ENCODE measurements at places on chromosomes 7 and 10. TPM values are rescaled to one million over a fixed set of nuclear protein-coding genes. Genes with fewer than 3 reads are reported as not detected.

GRCh38 chr10:84659497-84660439 is 331.4 kb downstream of the CCSER2 start:
- no peaks in the 10 kb centered on the region for H3K36me3 ChIP-seq
- H3K27me3 ChIP-seq = no peaks in the 10 kb centered on the region
- H3K27ac ChIP-seq = no peak overlapping the region
- DNase-seq = peak; percentile 6
- no peak overlapping the region for H3K4me3 ChIP-seq
- no peaks in the 10 kb centered on the region for H3K4me1 ChIP-seq

The RFC2 gene
- 24.5 TPM for total RNA-seq

GRCh38 chr10:88672041-88672440 is 7.8 kb downstream of the LIPF start:
- H3K36me3 ChIP-seq = no peaks in the 10 kb centered on the region
- no peak overlapping the region for H3K4me3 ChIP-seq
- no peaks in the 10 kb centered on the region for H3K27me3 ChIP-seq
- DNase-seq = no peak

DNA sequence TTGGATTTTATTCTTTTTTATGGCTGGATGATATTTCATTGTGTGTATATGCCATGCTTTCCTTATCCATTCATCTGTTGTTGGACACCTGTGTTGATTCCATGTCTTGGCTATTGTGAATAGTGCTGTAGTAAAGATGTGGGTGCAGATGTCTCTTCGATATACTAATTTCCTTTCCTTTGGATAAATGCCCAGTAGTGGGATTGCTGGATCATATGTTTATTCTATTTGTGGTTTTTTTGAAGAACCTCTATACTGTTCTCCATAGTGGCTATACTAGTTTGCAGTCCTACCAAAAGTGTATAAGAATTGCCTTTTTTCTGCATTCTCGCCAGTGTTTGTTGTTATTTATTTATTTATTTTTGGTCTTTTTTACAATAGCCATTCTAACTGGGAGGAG is 159.8 kb downstream of the WNT2 start:
- H3K4me1 ChIP-seq = no peaks in the 10 kb centered on the region
- H3K27me3 ChIP-seq = no peaks in the 10 kb centered on the region
- no peak for DNase-seq
- H3K27ac ChIP-seq = no peak overlapping the region
- no peaks in the 10 kb centered on the region for H3K36me3 ChIP-seq

The THNSL1 gene
- total RNA-seq = 3.9 TPM

The CRYGN gene
- total RNA-seq = not detected

The CALHM1 gene
- not detected for total RNA-seq

The CALML5 gene
- not detected for total RNA-seq

- H3K4me3 ChIP-seq = no peak overlapping the region
- H3K27ac ChIP-seq = no peak overlapping the region
- no peaks in the 10 kb centered on the region for H3K36me3 ChIP-seq
- no peak for DNase-seq
- no peaks in the 10 kb centered on the region for H3K4me1 ChIP-seq
- no peaks in the 10 kb centered on the region for H3K27me3 ChIP-seq
Observed at GRCh38 chr10:28949005-28950004, 272.0 kb downstream of the BAMBI start.

DNA sequence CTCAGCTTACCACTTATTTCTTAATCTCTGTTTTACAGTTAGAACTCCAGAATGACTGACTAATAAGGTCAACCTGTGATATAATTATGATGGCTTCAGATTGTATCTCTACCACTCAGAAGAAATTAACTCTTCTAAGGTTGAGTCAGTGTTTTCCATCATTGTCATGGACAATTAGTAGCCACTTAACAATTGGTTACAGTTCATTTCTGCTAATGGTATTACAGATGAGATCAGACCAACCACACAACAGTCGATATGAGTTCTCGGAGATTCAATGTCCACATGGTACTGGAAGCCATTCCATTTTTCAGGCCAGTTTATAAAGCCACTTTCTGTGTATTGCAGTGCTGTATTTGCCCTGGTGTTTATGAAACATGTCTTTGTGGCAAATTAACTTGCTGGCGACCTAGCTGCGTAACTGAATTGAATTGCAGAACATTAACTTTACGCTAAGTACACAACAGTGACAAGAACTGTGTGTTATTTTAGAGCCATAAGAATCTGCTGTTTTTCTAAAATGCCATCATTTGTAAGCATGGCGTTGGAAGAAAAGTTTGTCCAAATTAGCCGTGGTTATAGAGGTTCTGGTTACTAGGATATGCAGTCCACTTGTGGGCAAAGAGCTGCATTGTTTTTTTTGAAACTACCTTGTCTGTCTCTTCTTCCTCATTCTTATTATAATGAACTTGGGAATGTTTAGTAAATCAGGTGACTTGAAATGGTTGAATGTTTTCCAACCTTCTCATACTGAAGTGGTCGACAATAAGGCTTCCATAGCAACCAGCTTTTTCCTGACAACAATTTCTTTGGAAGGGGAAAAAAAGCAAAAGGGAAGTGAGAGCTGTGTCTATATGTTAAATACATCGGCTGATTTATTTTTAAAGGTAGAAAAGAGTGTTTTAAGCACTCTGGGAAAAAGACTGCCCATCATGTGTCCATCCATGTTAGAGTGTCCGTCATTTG is 76.4 kb downstream of the CELF2 start:
- H3K36me3 ChIP-seq = no peaks in the 10 kb centered on the region
- no peaks in the 10 kb centered on the region for H3K4me1 ChIP-seq
- no peak overlapping the region for H3K27ac ChIP-seq
- H3K27me3 ChIP-seq = no peaks in the 10 kb centered on the region
- no peak for DNase-seq

- H3K36me3 ChIP-seq = no peaks in the 10 kb centered on the region
- H3K4me1 ChIP-seq = no peaks in the 10 kb centered on the region
- no peak for DNase-seq
Observed at GRCh38 chr7:132002343-132002968, 446.0 kb upstream of the PODXL start.

DNA sequence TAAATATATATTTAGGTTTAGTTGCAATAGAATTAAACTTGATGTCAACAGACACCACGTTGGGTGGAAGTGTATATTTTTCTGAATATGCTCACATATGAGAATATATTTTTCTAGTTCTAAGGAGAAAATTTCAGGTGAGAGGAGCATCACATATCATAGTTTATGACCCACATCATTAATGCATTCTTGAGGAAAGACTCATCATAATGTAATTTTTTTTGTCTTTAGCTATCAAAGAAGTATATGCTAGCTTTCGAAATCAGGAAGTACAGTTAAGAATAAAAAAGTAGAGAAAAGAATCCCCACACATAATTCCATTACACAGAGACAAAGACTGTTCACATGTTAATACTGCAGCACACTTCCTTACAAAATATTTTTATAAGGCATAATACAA is 30.4 kb downstream of the A1CF start:
- H3K27ac ChIP-seq = no peak overlapping the region
- H3K4me1 ChIP-seq = no peaks in the 10 kb centered on the region
- no peak for DNase-seq
- H3K27me3 ChIP-seq = no peaks in the 10 kb centered on the region
- H3K36me3 ChIP-seq = no peaks in the 10 kb centered on the region

GRCh38 chr7:116446212-116446855 is 53.2 kb upstream of the CAV2 start:
- H3K27me3 ChIP-seq = no peaks in the 10 kb centered on the region
- DNase-seq = no peak
- peaks cover 11% of the 10 kb centered on the region for H3K4me1 ChIP-seq
- H3K4me3 ChIP-seq = no peak overlapping the region

- H3K36me3 ChIP-seq = no peaks in the 10 kb centered on the region
- no peaks in the 10 kb centered on the region for H3K4me1 ChIP-seq
- no peak overlapping the region for H3K27ac ChIP-seq
- no peak overlapping the region for H3K4me3 ChIP-seq
Observed at GRCh38 chr7:41912426-41912825, 209.5 kb upstream of the INHBA start.

DNA sequence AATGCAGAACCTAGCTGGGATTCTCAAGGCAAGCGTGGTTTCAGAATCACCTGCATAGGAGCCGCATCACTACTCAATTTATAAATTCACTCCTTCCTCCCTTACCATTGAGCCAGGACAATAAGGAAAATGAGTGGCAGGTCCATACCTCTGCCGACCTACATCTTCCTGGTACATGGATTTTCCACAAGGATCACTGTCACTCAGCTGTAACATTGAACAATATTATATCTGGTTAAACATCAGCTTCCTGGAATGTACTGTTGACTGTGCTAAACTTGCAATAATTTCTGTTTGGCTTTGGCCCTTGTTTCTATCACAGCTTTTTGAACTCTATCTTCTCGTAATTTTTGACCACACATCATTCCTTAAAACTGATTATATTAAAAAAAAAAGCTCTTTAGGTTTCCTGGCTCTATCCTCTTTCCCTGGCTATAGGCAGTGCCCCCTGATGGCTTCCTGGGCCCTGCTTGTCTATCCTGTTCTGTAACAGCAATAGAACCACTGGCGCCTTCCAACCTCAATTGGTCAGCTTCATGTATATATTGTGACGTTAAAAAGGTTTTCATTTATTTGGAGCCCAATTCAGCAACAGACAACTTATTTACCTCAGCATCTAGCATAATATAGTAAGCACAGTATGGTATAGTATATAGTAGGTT is 59.2 kb downstream of the RNLS start:
- no peak for DNase-seq
- H3K27me3 ChIP-seq = no peaks in the 10 kb centered on the region
- H3K27ac ChIP-seq = no peak overlapping the region
- no peaks in the 10 kb centered on the region for H3K4me1 ChIP-seq

The IKZF1 gene
- total RNA-seq = 19.0 TPM

The RSPH10B2 gene
- total RNA-seq = 1.6 TPM

DNA sequence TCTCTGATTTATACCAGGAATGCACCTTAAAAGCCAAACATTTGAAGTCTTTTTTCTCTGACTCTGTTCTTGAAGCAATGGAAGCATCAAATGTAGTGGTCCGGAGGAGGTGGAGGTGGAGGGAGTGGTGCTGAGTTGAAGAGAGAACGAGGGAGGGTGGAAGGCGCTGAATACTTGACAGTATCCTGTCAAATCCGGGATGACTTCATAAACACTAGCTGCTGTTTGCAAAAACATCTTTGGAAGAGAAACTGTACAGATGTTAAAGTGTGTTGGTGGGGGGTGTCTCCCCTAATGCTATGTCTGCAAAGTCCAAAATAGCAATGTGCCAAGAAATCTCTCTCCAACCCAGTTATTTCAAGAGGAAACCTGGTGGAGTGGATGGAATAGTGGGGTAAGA is 328.5 kb upstream of the AUTS2 start:
- no peak overlapping the region for H3K27ac ChIP-seq
- H3K36me3 ChIP-seq = no peaks in the 10 kb centered on the region
- H3K4me3 ChIP-seq = no peak overlapping the region
- DNase-seq = no peak
- no peaks in the 10 kb centered on the region for H3K4me1 ChIP-seq
- no peaks in the 10 kb centered on the region for H3K27me3 ChIP-seq

The OPN1SW gene
- total RNA-seq = not detected

The NEUROG3 gene
- not detected for total RNA-seq

DNA sequence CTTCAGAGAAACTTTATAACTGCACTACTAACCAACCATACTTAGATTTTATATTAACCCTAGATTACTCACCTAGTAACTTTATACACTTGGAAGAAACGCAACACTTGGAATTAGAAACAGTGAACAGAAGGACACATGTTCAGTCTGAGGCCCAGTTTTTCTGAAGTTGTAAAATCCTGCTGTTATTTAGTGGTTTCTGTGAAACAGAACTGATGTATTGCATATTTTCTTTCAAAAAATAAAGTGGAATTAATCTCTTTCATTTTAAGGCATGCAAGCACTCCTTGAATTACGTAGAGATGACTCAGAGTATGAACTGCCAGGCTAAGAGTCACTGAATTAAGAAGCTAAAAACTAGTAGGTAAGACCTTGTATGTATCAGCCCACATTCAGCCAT is 215.8 kb downstream of the SKAP2 start:
- no peak overlapping the region for H3K4me3 ChIP-seq
- H3K27me3 ChIP-seq = no peaks in the 10 kb centered on the region
- H3K4me1 ChIP-seq = no peaks in the 10 kb centered on the region
- DNase-seq = no peak
- no peak overlapping the region for H3K27ac ChIP-seq

DNA sequence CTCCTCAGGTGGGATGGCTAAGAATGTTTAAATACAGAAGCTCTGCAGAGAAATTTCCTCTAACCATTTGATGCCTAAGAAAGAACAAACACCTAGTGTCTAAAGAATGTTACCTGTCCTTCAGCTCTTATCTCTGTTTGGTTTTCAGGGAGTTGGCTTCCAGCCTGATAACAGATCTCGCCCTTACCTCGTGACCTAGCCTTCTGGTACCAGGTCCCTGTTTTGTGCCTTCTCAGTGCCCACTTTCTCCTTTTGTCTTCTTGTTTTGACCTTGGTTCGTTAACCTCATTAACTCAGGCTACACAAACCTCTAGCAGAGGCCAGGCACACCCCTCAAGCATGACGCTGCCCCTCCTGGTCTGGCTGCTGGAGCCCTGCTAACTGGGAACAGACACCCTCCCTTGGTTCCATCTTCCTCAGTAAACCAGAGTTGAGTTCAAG is 16.1 kb upstream of the RAB11FIP2 start:
- H3K27me3 ChIP-seq = no peaks in the 10 kb centered on the region
- no peaks in the 10 kb centered on the region for H3K36me3 ChIP-seq
- DNase-seq = no peak
- H3K4me1 ChIP-seq = no peaks in the 10 kb centered on the region

GRCh38 chr7:45920502-45921380 is at the start of gene IGFBP3:
Gene IGFBP3, minus strand, starts transcription at chr7:45921272. Its CDS starts 132 bp downstream, at chr7:45921140.
- DNase-seq = no peak
- peak within 1 kb of the TSS; percentile 26 for H3K4me3 ChIP-seq
- H3K36me3 ChIP-seq = no peaks in the 10 kb centered on the region
- H3K27ac ChIP-seq = no peak within 1 kb of the TSS
- H3K4me1 ChIP-seq = peaks cover 32% of the 10 kb centered on the region

DNA sequence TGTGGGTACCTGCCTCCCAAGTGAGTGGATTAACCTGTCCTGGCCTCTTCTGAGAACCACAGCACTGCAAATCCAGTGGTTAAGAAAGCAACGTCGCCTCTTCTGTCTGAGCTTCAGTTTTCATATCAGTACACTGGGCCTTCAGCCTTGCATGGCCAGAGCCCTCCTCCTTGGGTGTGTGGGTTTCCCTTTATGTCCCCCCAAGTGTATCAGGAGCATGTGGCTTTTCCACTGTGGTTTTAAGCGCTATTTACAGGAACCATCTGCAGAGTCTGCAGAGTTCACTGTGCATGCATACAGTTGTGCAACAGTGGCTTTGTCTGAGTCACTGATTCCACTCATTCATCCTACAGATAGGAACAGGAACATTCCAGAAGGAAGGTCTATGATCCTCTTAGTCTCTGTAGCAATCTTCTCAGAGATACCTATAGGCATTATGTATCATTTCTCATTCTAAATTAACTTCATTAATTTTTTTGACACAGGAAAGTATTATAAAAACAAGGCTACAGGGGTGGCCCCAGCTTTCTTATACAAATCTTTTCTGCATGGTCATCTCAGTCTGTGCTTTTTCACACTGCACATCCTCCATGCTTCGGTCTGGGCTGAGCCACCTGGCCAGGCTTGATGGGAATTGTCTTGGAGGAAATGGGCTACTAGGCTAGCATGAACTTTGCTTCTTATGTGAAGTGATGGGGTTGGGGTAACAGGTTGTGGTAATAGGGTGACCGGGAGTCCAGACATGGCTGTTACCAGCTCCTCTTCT is 17.1 kb downstream of the MBL2 start:
- no peak overlapping the region for H3K27ac ChIP-seq
- no peak overlapping the region for H3K4me3 ChIP-seq
- H3K36me3 ChIP-seq = no peaks in the 10 kb centered on the region
- no peaks in the 10 kb centered on the region for H3K27me3 ChIP-seq
- DNase-seq = peak; percentile 29
- no peaks in the 10 kb centered on the region for H3K4me1 ChIP-seq

The CPA4 gene
- 1.5 TPM for total RNA-seq
